OCI-M1 (cell line): ENCODE measurements at places on chromosomes 11 and 22.

DNA sequence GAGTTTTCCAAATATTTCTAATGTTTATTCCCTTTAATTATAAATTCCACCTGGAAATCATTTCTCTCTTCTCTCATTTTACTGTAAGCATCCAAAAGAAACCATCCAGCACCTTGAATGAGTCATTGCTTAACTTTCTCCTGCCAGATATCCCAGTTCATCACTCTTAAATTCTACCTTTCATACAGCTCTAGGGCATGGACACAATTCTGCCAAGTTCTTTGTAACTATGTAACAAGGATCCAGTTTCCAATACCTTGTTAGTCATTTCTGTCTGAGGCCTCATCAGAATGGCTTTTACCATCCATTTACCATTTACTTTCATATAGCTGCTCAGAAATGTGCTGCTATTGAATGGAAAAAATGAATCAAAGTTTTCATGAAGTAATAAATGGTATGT lies 455.4 kb upstream of the TENM4 start:
- DNase-seq, result no peak

GRCh38 chr11:106879832-106880546 lies 138.3 kb downstream of the GUCY1A2 start:
- DNase-seq, result no peak

DNA sequence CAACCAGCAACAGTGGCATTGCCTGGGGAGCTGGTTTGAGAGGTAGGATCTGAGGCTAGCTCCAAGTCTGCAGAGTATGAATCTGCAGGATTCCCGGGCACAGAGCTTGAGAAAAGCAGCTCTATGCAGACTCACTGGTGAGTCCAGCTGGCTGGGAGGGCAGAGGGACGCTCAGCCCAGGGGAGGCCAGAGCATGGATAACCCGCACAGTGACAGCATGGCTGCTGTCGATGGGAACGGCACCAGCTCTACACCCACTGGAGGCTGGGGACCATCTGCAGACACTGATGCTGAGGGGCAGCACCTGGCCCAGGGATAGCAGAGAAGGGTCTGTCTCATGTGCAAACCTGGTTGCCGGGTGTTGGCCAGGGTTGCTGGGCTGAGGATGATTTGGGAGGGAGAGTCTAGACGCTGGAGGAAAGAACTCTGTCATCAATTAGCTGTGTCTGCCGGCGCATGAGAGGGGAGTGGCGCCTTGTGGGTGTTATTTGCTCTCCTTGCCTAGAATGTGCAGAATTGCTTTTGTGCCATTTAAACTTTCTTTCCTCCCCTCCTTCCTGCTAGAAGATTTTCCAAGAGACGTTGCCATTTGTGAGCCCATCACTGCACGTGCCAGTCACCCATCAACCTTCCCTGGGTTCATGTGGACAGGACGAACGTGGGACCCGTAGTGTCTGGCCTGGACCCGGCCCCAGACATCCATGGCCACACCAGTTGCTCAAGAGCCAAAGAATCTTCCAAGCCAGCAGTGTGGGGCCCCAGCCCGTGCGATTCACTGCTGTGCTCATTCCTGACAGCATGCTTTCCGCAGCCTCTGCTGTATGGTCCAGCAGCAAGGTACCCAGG lies 19.1 kb upstream of the LINC01488 start:
- DNase-seq, result no peak

GRCh38 chr11:102986815-102987214 lies 31.3 kb upstream of the MMP13 start:
- DNase-seq, result no peak

- no peak for DNase-seq
Observed at GRCh38 chr11:102186551-102187191, 76.4 kb downstream of the YAP1 start.

DNA sequence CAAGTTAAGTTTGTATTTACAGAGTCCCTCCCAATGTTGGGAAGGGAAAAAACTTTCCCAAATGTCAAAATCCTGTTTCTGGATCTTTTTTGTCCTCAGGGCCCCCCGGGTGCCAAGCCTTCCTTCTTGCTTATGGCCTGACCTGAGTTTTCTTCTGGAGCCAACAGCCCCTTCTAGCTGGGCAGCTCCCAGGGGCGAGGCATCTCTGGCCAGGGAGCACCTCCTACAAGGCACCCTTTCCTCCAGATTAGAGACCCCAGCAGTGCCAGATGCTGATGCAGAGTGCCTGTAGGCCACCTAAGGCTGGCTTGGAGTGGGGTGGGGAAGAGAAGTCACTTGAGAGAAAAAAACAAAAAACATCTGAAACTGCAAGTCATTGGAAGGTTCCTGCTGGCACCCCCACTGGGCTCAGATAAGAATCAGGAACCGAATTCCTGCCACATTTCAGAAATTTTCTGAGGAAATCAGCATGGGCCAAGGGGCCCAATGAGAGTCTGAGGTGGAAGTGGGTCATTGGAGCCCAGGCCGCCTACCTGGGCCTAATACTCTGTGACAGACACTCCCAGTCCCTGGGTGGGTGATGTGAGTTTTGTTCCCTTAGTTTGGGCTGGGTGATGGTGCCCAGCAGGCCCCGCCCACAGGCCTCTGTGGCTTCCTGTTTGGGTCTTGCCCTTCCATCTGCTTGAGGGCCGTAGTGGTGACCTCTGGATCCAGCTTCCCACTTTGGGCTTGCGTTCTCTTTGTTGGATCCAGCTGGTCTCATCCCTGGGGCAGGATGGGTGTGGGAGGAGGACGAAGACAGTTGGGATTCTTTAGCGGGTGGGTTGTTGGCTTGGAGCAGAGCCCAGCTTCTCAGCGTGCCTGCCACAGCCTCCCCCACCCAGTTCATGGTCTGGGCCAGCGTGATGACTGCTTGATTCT lies 40.6 kb downstream of the PARVA start:
- no peak for DNase-seq

DNA sequence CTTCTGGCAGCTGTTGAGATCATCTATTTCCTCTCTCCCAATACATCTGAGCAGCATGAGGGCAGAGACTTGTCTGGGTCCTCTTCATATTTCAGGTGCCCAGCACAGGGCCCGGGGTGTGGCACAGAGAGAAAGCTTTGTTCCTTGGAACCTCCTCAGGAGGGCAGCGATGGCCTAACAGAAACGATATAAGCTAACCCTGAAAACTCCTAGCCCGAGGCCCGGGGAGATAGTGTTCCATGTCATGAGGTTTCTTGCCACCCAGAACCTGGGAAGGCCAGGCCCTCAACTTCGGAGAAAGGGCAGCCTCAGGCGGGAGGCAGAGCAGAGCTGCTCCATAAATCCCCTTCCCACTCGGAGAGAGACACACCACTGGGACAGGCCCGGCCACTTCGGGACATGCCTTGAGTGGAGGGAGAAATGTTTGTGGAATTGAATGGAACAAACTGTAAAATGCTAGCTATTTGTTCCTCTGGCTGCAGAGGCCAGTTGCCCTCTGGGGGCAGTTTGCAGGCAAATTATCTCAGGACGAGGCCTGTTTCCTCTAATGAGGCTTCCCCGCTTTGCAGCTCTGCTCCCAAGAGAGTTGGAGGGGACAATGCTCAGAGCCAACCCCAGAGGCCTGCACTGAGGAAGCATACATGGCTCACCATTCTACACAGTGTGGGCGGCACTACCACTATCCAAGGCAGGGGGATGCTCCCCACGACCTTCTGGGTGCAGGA lies 11.6 kb downstream of the ARRB1 start:
- DNase-seq, result peak; percentile 86

GRCh38 chr11:43072096-43072495 lies 239.7 kb upstream of the API5 start:
- DNase-seq, result no peak

- DNase-seq, result no peak
Observed at GRCh38 chr11:12052676-12053605, 44.5 kb upstream of the DKK3 start.

- no peak for DNase-seq
Observed at GRCh38 chr11:83976086-83976485, 689.9 kb upstream of the CCDC90B start.

DNA sequence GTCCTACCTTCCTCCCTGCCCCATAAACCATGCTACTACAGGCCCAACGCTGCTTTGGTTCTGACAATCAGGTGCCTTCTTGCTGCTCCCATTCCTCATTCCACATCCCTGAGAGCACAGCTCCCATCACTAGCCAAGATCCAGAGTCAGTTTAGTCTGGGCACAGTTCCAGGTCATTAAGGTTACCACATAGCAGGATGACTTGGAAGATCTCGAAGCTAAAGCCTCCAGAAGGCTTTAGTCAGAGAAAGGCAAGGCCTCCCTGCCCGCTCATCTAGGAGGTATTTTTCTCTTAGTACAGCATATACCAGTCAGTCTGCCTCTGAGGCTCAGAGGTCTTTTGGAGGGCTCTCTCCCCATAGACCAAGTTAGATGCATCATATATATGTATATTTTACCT lies 30.3 kb downstream of the TRIM66 start:
- DNase-seq, result no peak

GRCh38 chr22:44459041-44459440 lies 39.0 kb downstream of the RTL6 start:
- no peak for DNase-seq

- no peak for DNase-seq
Observed at GRCh38 chr11:79418241-79418640, 22.6 kb downstream of the TENM4 start.

DNA sequence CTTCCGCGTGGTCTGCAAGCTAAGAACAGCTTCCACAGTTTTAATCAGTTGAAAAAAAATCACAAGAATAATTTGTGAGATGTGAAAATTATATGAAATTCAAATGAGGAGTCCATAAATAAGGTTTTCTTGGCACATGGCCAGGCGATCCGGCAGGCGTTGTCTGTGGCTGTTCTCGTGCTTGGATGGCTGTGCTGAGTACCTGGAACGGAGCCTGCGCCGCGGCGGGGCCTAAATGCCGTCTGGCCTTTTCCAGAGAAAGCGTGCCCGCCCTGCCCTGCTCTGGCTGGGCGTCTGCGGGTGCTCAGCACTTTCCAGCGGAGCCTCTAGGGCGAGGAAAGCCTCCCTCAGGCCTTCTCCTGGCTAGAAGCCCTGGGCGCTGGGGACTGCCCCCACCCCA lies 41.8 kb downstream of the OSBPL5 start:
- DNase-seq, result no peak

DNA sequence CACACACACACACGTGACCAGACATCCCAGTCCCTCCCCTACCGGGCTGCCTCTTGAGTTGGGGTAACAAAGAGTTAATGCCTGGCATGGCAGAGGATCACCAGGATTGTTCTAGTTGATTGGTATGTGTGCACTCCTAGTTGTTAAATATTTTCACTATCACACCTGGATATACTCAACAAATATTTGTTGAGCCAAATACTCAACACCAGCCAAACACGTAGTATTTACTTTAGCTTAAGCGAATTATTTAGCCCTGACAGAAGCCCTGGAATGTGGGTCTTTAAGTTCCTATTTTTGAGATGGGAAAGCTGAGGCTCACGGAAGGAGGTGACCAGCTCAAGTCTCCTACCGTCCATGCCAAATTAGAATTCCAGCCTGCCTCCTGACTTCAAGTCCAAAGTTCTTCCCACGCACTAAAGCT lies 10.5 kb downstream of the CD3E start:
- DNase-seq, result no peak

- peak; percentile 48 for DNase-seq
Observed at GRCh38 chr11:118397448-118397847, 4.0 kb upstream of the ATP5MG start.

GRCh38 chr11:94735907-94736306 lies 32.2 kb upstream of the AMOTL1 start:
- DNase-seq, result no peak

DNA sequence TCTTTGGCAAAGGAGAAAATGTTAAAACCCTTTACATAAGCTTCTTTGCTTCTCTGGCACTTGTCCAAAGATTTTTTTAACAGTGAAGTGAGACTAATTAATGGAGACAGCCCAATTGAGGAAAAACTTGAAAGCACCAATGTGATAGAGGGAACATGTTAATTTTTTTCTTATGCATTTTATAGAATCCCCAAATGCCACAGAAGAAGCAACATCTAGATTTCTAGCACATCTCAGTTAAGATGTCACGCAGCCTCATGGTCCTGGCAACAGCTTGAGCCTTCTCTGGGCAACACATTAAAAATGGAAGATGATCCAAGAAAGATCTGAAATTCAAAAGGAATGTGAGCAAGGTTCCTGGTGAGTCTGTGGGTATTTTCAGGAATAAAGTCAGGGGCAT lies 48.5 kb downstream of the PACSIN2 start:
- peak; percentile 12 for DNase-seq

DNA sequence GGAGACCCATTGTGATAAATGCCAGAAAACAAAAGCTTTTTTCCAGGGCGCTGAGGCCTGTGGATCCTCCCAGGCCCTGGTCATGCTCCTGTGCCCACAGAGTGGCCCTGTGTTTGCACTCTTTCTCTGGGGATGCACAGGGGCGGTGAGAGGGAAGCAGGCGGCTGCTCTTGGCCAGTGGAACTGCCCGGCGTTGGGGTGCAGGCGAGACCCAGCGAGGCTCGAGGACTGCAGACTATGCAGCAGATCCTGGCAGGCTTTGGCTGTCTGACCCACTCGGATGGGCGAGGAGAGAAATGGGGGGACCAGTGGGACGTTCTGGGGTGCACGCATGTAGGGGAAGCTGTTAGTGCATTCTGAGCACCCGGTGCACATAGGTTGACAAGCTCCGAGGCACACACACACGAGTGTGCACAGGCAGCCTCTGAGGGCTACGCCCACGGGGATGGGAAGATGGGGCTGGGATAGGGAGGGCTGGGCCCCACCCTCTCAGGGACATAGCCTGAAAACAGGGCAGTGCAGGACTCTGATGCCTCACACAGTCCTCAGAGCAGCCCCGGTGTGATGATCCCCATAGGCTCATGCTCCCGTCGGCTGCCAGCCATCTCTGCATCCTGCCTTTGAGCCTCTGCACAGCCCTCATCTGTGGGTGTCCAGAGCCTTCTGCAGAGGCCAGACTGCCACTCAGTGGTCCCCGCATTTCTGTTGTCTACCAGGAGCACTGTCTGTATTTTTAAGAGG lies 1233.5 kb downstream of the BRD1 start:
- DNase-seq, result no peak

GRCh38 chr11:79627281-79627680 lies 186.5 kb upstream of the TENM4 start:
- DNase-seq, result no peak

DNA sequence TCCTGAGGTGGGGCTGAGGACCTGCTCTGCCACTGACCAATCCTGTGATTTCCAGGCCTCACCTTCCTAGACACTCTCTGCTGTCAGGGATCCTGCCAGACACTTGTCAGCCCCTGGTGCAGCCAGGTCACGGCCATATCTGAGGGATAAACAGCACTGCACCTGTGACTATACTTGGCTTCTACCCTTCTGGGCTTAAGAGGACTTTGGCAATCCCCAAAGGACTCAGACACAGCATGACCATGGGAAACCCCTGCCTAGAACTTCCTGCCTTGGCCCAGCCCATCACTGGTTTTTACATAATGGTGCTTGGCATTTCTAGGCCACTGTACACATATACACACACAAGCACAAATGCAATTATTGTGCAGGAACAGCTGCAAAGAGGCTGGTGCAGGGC lies 11.6 kb upstream of the OLFML1 start:
- DNase-seq, result no peak

GRCh38 chr22:32677876-32678275 lies 123.6 kb upstream of the TIMP3 start:
- DNase-seq, result no peak
